ENCODE measurements at places on chromosomes 6 and 20. TPM values are rescaled to one million over a fixed set of nuclear protein-coding genes. Genes with fewer than 3 reads are reported as not detected.

DNA sequence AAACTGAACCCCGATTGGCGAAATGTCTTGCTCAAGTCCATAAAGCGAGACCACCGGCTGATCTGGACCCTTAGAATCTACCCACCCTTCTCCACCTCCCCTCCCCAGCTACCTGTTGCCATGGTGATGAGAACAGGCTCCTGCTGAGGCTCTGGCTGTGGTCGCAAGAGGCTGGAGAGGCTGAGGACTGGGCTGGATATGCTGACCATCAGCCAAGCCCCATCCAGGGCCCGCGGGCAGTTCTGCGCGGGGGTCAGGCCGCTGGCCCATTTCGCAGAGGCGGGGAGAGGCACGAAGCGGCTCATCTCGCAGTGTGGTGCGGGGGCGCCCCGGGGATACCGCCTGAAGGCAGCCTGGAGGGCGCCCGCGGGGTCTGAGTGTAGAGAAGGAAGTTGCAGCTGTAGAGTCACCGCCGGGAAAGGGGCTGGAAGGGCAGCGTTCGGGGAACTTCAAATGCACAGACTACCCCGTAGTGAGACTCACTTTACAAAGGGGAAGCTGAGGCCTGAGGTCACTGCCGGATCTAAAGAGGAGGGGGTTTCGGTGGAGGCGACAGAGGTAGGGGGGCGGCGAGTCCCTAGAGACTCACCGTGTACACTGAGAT is 671 bp downstream of the TAPBP start:
- DNase-seq, result no peak

- no peak for DNase-seq
Measured at GRCh38 chr6:94349227-94349626, 929.9 kb upstream of the EPHA7 start.

- no peak for DNase-seq
Measured at GRCh38 chr6:115539531-115539930, 521.2 kb downstream of the FRK start.

- DNase-seq, result no peak
Measured at GRCh38 chr20:46973766-46974165, 79.1 kb downstream of the EYA2 start.

- no peak for DNase-seq
Measured at GRCh38 chr6:158850807-158851115, 31.6 kb upstream of the EZR start.

DNA sequence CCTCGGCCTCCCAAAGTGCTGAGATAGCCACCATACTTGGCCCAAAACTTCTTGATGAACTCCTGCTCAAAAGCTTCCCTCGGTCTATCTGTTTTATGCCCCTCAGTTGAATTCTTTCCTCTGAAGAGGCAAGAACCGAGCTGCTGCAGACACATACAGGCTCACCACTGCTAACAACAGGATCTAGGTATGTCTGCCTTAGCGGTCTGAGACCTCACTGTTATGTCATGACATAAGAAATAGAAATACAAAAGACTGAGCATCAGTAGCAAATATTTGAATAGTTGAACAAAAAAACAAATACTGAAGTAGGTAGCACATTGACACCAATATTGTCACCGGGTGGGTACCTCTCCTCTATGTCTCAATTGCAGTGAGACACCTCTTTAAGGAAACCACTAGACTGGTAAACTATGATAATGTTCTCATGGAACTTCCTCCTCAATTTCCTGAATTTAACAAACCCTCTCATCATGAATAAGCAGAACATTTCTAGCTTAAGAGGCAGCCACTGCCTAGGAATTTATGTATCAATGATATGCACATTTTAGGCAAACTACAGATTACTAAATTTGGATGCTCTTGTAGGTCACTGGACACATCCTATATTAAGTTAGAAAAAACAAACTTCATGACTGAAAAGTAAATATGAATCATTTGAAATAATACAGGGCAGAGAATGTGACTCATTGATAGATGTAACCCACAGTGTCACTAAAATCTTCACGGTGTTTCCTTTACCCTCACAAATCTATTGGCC is 9.4 kb upstream of the STXBP5 start:
- DNase-seq, result no peak

DNA sequence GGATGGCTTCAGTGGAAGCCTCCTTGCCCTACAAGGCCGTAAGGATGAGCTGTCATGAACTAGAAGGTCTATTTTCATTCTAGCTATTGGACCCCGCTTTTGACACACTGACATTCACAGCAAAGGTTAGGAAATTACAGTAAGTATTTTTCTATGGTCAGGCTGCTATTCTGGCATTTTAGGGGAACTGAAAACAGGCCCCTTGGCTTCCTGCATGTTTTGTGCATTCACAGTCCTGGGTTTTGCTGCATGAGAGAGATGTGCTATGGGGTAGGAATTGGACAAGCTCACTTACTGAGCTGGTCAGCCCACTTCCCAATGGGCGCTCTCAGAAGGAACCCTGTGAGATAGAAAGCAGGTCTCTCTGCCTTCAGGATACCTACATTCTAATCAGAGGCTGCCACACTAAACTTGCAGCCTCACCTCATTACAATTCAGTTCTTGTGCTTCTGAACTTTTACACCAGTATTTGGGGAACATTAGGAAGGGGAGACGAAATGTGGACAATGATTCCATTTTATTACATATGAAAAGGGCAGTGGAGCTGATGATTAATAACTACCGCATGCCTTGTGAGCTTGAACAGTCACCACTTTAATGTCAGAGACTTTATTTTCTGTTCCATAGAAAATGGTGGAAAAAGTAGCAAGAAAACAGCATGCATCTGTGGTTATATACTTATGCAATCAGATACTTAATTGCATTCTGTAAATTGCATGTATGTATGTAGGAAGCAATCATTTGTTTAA is 86.6 kb upstream of the TAB2 start:
- no peak for DNase-seq

DNA sequence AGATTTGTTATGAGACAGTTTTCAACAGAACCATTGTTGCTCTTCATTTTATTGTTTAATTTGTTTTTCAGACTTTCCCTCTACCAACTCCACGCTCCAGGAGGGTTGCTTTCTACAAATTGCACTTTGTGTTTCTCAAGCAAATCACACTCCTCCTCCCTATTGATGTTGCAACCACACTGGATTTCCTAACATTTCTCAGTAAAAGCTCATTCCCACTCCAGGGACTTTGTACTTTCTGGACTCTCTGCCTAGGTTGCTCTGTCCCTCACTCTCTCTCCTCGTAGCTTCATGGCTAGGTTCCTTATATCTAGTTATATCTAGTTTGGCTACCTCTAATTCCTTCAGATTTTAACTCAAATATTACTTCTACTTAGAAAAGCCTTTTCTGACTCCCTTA is 20.3 kb downstream of the PGK2 start:
- DNase-seq, result no peak

DNA sequence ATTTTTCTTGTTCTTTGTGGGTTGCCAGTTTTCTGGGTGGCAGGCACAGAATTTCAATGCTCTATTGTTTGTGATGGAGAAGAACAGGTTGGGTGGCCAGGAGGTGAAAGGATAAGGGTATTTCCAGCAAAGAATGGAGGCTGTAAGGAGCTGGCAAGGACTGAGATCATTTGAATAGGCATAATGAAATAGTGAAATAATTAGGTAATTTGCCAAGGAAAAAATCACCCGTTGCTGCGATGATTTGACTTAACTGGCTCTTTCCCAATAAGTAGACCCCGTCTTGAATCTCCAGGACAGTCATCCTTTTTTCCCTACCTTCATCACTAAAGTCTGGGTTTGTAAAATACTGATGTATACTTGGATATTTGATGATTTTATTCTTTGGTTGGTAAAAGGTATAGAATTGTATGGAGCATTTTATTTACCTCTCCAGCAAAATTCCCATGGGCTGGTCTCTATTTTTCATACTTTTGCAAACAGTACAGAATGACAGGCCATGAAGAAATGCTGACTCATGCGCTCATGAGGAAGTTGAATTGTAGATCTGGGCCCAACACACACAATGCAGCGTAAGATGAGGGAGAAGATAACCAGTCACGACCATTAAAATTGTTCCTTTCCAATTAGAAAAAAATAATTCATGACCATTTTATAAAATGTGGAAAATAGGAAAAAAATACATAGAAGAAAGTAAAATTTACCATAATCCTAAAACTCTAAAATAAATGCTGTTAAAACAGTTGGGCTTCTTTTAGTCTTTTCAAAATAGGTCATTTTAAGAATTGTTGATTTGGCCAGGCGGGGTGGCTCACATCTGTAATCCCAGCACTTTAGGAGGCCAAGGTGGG is 2.4 kb upstream of the GCNT2 start:
- no peak for DNase-seq

DNA sequence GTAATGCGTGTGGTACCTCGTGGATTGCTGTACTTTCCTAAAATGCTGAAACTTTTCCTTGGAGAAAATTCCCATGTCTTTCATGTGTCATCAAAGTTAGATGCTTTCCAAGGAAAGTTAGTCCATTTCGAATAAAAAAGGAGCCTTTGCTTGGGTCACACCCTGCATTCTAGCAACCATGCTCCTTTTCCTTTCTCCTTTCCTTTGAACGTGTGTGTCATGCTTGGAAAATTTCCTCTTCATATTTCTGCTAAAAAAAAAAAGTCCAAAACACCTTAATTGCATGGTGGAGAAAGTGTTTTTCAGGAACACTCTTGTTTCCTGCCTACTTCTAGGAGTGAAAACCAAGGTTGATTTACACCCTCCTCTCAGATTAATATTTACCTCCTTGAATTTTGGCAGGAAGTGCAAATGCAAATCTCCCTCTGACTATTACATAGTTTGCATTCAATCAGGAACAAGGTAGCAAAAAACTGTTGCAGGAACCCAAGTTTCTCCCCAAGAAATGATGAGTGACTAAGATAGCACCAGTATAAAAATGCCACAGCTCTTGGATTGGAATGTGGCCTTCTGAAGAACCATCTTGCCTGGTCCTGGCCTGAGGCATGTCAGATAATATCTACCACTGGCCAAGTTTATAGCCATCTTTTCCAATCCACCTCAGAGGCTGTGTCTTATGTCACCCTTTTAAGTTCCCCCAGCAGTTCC is 590.6 kb downstream of the QKI start:
- DNase-seq, result no peak

DNA sequence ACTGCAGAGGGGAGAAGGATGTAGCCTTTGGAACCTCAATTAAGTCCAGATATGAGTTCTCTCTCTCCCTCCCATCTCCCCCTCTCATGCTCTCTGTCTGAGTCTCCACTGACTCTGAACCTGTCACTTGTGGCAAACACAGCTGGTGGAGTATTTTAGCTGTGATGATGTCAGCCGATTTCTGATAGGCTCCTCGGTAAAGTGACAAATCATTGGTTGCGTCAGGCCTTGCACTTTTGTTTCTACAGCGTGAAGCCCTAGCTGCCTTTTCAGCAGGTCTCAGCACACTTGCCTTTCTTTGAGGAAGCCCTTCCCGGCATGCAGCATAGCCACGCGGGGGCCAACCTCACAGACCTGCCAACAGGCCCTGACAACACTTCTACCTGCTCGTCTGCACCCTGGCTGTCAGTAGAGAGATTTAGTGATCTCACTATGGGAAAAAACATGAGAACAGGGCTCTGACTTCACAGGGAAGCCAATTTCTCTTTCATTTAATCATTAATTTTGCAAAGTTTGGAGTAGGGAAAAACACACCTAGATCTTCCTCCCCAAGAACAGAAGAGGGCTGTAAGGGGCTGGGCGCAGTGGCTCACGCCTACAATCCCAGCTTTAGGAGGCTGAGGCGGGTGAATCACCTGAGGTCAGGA is 84.4 kb downstream of the GMPR start:
- no peak for DNase-seq

DNA sequence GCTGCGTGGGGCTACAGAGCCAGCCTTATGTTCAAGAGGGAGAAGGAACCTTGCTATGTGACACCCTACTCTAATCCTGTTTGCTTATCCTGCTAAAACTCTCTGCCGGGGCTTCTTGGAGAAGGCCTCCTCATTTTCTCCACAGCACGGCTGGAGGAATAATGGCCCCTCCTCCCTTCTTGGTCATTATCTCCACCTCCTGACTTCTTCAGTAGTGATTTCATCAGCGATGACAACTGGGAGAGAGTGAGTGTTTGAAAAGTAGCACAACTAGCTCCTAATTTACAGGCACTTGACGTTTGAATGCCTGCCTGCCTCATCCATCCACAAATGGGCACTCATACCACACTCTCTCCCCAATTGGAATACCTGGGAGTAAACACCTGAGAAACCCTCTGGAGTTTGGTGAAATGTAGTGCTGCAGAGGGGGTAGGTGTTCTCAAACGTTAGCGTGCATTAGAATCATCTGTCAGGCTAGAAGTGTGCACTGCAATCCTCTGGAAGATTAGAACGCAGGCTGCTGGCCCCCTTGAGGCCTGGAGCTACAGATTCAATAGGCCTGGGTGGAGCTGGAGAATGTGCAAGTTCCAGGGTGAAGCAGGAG is 148.5 kb downstream of the FOXC1 start:
- no peak for DNase-seq

DNA sequence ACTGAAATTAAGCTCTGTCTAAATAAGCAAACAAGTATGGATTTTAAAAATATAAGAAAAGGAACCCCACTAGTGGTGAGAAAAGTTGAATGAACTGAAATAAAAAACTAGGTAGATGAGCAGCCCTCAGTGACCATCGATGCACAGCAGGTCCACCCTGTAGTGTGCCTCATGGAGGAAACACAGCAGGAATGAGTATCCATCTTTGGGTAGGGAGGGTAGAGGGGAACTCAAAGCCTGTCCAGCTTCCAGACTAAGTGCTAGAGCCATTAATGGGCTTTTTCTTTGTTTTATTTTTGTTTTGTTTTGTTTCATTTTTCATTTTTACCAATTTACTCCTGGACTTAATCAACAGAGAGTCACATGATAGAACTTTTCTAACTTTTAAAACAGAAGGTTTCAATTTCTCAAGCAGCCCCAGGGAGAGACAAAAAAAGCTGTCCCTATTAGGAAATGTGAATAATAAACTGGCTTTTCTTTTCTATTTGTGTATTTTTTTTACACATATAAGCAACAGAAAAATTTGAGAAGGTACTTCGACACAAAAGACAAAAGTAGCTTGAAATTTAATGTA is 700.6 kb downstream of the HACE1 start:
- DNase-seq, result no peak

DNA sequence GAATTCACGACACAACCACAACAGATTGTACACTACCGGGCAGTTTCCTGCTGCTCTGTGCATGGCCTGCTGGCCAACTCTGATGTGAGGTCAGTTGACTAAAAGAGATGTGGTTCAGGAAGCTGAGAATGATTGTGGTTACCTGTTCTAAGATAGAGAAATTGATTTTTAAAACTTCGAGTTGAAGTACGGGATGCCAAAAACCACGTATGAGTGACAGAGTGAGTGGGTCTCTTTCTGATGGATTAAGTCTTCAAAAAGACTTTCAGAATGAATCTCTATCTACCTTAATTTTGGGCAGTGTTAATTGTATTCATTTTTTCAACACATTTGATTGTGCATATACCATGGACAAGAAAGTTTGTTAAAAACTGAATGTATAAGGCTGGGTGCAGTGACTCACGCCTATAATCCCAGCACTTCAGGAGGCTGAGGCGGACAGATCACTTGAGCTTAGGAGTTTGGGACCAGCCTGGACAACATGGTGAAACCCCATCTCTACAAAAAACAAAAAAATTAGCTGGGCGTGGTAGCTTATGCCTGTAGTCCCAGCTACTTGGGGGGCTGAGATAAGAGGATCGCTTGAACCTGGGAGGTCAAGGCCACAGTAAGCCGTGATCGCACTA is 121.2 kb downstream of the SGK1 start:
- DNase-seq, result no peak

- DNase-seq, result no peak
Measured at GRCh38 chr6:168794491-168794890, 353.5 kb downstream of the SMOC2 start.

Gene SCGN
- not detected for total RNA-seq

Gene SYCP2L
- 4.3 TPM for total RNA-seq

Gene MTFR2
- total RNA-seq, result 0.76 TPM

Gene RGS19
- total RNA-seq, result 10.0 TPM

Gene LY6G5B
- 14.0 TPM for total RNA-seq

Gene TCF21
- total RNA-seq, result not detected

Gene SLC32A1
- total RNA-seq, result not detected

Gene OR2B3
- total RNA-seq, result not detected

Measured in osteocyte (in vitro differentiated cells).